Activated T-cell treated with anti-CD3 and anti-CD28 coated beads, Interleukin-2, amount 50 U/mL, for 1 hour (primary cell): ENCODE measurements at places on chromosomes 2 and 18.

DNA sequence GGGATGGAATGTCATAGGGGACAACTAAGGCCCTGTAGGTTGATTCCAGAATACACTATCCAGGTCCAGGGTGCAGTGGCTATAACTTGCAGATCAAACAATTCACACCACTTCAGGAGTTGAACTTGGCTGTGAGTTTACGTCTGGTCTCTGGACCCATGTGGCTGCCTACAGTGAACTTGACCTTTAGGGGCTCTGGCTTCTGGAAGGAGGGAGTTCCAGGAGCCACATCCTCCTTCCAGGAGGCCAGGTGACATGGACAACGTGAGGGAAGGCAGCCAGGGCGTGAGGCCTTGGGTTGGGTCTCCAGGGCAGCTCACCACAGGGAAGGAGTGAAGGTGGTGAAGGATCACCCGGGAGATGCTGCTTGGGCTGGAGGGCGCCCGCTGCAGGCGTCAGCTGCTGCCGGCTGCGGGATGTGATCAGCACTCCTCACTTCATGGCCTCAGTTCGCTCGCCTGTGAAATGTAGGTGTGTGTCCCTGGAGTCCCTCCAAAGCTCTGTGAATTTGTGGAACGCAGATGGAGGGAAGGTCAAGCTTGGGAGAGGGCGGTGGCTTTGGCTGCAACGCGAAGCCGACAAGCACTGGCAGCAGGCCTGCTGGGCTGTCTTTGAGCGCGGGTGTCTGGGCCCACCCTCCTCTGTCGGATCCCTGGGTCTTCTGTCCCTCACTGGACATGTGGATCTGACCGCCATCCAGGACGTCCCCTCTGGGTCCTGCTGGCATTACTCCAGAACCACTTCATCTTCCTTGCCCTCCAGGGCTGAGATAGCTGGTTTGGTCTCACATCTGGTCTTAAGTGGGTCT, 146.5 kb downstream of the GLI2 start:
- DNase-seq: no peak

- DNase-seq: no peak
Measured at GRCh38 chr2:23211987-23212583, 172.9 kb upstream of the KLHL29 start.

DNA sequence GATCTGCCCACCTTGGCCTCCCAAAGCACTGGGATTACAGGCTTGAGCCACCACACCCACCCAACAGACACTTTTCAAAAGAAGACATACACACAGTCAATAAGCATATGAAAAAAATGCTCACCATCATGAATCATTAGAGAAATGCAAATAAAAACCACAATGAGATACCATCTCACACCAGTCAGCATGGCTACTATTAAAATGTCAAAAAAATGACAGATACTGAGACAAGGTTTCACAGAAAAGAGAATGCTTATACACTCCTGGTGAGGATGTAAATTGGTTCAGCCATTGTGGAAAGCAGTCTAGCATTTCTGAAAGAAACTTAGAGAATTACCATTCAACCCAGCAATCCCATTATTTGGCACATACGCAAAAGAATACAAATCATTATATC, 1947.2 kb downstream of the SUCLG1 start:
- DNase-seq: no peak

- DNase-seq: no peak
Measured at GRCh38 chr2:237651761-237652160, 24.4 kb downstream of the LRRFIP1 start.

- DNase-seq: no peak
Measured at GRCh38 chr2:230748087-230748486, 35.4 kb downstream of the CAB39 start.

- DNase-seq: no peak
Measured at GRCh38 chr18:3693410-3693809, 243.4 kb downstream of the TGIF1 start.

GRCh38 chr2:239820836-239821693, 204.1 kb downstream of the NDUFA10 start:
- no peak for DNase-seq

GRCh38 chr2:108383146-108383830, 5.5 kb downstream of the SULT1C4 start:
- no peak for DNase-seq

DNA sequence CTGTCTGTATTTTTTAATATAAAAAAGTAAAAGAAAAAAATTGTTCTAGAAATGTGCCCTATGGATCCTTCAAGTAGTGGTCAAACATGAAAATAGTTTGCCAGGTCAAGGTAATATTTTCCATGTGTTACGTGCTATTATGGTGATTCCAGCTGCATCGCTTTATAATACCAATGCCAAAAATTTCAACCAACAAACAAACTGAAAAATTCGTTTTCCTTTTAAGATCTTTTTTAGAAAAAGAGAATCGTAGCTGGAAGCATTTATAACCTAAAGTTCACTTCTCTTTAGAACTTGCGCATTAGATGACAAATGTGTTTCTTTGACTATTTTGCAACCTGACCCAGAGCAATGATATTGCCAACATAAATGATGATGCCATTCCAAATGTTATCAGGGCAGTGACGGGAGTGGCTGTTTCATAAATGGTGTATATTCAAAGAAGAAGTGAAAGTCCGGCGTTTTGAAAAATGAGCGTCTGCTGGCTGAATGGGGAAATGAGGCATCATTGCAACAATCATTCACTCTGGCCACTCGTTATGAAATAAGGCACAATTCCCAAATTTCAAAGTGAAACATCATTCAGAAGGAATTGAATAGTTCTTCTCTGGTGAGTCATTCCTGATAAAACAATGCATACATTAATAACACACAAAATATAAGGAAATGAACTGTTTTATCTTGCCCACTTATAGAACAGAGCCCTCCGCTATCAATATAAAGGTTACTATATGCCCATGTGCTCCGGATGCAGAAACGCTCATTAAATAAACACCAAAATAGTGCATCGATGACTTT, 297.4 kb downstream of the TGIF1 start:
- no peak for DNase-seq

DNA sequence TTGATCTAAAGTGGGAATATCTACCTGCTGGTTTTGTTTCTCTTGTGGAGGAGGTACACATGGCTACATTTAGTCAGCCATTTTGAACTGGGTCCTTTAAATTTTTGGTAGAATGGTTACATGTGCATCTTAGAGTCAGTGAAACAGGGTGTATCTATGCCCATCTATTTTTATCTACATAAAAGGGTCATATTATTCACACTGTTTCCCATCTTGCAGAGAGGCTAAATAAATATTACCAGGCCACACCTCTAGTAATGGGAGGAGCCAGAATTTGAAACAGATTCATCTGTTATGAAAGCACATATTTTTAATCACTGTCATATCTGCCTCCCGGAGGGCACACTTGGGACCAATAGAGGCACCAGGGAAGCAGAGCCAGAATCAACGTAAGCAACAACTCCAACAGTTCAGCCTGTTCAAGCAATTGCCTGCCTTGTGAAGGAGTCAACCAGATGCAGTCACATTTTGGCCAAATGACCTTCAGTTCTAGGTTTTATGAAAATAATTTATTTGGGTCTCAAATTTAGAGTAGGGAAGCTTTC, 376.8 kb downstream of the TSN start:
- DNase-seq: no peak

DNA sequence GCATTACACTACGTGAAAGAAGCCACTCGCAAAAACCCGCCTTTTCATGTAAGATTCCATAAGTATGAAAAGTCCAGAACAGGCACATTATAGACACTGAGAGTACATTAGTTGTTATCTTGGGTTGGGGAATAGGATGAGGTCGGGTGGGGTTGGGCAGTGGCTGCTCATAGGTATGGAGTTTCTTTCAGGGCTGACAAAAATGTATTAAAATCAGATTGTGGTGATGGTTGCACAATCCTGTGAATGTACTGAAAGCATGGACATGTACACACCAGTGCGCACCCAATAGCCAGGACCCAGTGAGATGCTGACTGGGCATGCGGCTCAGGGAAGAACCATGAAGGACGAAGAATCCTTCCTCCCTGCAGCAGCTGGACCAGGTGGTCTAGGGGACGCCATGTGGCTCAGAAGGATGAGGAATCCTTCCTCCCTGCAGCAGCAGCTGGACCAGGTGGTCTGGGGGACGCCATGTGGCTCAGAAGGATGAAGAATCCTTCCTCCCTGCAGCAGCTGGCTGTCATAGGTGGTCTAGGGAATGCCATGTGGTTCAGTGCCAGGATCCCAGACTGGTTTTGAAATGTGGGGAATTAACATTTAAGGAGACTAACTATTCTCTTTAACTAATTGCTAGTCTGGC, 50.1 kb downstream of the MBP start:
- no peak for DNase-seq
